Fibroblast of skin of scalp (primary cell): ENCODE measurements at places on chromosomes 1 and 21.
A peak's percentile ranks its signal among the peaks of the same experiment; 100 is the strongest.

- DNase-seq = peak; percentile 36
Measured at GRCh38 chr1:78884685-78885452, 121.7 kb downstream of the ADGRL4 start.

DNA sequence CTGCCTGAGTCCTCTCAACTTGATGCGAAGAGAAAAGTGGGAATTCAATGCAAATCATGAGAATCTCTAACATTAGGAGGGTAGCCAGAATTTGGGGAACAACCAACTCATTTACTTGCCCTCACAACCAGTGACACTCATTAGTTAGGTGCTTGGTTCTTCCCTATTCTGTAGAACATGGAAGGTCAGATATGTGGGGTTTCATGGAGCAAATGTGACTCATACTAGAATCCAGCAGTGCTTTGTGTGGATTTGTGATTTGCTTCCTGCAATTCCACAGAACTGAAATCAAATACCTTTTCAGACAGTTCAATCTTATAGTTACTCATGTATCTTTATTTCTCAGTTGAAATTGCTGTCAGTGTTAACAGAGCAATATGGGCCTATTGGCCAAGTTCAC lies 6.9 kb upstream of the ETV3 start:
- no peak for DNase-seq

GRCh38 chr1:226825037-226825745 lies 45.2 kb upstream of the PSEN2 start:
- no peak for DNase-seq

- no peak for DNase-seq
Measured at GRCh38 chr1:159474926-159475325, 35.4 kb downstream of the OR10J1 start.

GRCh38 chr1:177596485-177596884 lies 373.4 kb downstream of the SEC16B start:
- DNase-seq = no peak

GRCh38 chr1:174013864-174014418 lies 8.2 kb downstream of the RC3H1 start:
- no peak for DNase-seq

GRCh38 chr1:228863776-228864175 lies 128.5 kb downstream of the RHOU start:
- DNase-seq = no peak

GRCh38 chr1:11413986-11414391 lies 65.0 kb upstream of the DISP3 start:
- no peak for DNase-seq

GRCh38 chr1:184356891-184357290 lies 29.9 kb upstream of the C1orf21 start:
- DNase-seq = no peak

DNA sequence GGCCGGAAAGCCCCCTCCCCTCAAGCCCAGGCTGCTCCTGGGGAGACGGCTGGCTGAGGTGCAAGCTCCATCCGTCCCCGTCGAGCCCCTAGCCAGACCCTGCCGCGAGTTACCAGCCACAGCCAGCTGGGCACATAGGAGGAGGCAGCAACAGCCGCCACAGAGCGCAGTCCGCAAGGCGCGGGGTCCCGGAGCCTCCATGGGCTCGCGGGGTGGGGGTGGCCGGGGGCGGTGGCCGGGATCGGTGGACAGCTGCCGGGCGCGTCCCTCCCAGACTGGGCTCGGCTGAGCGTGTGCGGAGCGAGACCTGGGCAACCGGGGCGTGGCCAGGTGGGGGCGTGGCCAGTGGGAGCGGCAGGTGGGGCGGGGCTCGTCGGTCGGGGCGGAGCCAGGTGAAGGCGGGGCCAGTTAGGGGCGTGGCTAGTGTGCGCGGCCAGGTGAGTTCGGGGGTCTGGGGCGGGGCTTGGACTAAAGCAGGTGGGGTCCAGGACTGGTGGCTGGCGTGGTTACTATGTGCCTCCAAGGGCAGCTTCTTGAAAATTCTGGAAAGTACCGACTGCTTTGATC lies at the start of gene CD164L2:
TSS of gene CD164L2 (minus strand) at position 295 of the 567 bp plus-strand sequence. CDS start at position 201, 94 bp downstream.
- no peak for DNase-seq

DNA sequence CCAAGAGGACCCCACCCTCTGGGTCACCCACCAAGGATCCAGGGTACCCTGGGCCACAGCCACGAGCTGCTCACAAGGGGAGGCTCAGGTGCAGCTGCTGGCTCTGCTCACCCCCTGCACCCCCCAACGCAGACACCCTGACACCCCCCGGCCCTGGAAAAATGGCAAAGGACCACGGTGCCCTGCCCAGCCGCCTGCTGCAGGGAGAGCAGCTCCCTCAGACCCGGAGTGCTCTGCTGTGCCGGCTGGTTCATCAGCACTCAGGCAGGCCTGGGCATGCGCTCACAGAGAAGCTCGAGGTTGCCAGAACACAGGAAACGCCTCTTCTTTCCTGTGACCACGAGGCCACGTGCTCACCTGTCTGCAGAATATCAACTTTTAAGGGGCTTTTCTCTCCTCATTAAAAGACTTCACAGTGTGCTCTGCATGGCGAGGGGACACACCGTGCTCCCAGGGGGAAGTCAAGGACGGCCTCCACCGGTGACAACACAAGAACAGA lies 4.3 kb upstream of the C1QTNF12 start:
- DNase-seq = no peak

DNA sequence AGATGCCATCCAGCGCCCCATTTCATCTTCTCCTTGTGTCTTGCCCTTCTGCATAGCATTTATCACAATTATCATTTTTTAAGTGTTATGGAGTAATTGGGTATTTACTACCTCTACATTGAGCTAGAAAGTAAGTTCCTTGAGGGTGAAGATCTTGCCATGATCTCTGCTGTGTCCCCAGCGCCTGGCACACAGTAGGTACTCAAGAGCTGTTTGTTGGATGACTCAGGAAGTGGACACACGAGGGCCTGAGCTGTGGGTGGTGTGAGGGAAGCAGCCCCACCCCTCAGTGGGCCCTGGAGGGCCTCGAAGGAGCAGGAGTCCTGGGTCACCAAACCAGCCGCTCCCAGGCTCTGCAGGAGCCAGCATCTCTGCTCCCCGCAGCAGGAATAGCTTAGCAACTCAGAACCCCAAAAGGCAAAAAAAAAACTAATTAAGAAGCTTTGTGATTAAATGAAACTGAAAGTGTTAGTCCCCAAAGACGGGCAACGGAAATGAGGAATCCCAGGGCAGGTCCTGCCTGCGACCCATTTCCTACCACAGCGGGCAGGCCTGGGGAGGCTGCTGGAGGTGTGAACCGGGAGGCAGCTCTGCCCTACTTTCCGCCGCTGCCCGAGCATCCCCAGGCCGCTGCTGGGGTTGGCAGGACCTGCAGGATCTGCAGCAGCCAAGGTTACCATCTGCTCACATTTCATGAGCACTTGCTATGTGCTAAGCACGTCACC lies 87.7 kb downstream of the LACTBL1 start:
- no peak for DNase-seq
